ENCODE measurements at places on chromosomes 12 and 14.

DNA sequence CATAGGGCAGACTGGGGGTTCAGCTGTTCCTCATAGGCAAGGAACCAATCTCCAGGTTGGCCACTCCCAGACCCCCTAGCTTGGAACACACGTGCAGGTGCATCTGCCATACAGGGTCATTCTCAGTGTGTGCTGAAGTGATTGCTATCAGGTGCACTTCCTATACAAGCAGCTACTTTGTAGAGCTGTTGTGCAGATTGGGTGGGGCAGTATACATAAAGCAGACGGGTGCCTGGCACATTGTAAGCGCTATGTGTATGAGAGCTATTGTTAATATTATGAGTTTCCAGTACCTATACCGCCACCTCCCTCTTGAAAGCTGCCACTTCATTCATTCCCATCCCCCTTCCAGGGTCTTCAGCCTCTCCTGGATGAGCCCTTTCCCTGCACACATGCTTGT lies 17.3 kb downstream of the IRF2BPL start:
- no peak for DNase-seq

- DNase-seq = peak; percentile 28
These were observed 93.7 kb upstream of the PTPRR start for GRCh38 chr12:71014180-71014785.

- no peak for DNase-seq
These were observed 707.5 kb upstream of the TMEM132C start for GRCh38 chr12:127559349-127560040.

GRCh38 chr12:117874842-117875434 lies 93.9 kb downstream of the KSR2 start:
- peak; percentile 58 for DNase-seq

DNA sequence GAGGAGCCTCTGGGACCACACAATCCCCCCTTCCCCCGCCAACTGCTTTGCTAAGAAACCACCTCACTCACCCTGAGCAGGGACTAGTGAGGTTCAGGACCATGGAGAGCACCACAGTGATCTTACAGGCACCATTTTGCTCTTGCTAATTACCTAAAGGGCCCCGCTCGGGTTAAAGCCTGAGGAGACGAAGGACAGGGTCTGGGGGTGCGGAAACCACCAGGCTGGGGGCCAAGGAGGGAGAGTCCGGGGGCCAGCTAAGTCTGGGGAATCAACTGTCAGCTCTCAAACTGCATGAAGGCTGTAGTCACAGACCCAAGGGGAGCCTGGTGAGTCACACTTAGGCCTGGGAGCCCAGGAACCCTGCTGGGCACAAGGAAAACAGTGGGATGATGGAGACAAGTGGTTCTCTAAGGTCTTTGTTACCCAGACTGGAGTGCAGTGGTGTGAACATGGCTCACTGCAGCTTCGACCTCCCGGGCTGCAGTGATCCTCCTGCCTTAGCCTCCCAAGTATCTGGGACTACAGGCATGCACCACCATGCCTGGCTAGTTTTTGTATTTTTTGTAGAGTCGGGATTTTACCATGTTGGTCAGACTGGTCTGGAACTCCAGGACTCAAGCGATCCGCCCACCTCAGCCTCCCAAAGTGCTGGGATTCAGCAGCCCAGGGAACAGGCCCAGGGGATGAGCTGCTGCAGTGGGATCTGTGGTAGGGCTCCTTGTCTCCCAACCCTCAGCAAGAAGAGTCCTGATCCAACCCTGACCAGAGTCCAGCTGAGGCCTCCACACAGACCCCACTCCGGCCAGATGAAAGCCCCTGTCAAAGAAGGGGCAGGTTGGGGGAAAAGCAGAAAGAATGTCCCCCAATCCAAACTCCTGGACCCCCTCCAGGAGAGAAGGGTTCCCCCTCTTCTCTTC lies 98.8 kb downstream of the CALM1 start:
- peak; percentile 81 for DNase-seq

GRCh38 chr12:53651737-53652136 lies 24.1 kb downstream of the ATP5MC2 start:
- no peak for DNase-seq

DNA sequence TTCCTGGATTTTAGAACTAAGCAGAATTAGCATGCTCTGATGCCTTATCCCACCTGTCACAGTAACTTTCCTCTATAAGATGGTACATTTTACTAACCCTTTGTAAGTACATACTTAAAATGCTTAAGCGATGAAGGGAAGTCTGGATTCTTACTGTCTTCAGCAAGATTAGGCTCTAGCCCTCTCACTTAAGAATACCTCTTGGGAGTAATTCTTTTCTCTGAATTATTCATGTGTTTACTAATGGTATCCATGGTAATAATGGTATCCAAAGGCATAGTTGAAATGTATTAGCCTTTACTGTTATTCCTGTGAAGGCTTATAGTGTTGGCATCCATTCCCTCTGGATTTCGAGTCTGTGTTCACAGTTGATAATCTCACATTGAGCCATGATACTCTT lies 176.9 kb downstream of the MON2 start:
- DNase-seq = no peak

- no peak for DNase-seq
These were observed 46.0 kb upstream of the DYNC1H1 start for GRCh38 chr14:101918065-101918989.

GRCh38 chr12:73266206-73266605 lies 994.0 kb downstream of the TRHDE start:
- DNase-seq = no peak

- no peak for DNase-seq
These were observed 2.0 kb upstream of the AP1G2 start for GRCh38 chr14:23569443-23570151.

- DNase-seq = no peak
These were observed 55.8 kb downstream of the RAD51B start for GRCh38 chr14:67875175-67876006.

DNA sequence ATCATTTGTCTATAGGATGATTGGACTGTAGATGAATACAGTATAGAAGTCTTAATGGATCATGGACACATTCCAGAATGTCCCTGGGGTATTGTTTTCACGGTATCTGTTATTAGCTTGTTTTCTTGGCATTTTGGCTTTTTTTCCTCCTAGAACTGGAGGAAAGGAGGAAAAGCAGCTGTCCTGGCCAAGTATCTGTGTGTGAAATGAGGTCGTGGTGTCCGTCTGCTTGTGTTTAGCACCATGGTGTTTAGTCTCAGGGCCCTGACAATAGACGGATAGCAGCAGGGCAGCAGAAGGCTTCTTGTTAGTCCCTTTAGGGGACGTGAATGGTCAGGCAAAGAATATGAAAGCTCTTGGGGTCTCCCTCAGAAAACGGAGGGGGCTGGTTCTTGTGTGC lies 21.2 kb downstream of the FGF6 start:
- DNase-seq = no peak

DNA sequence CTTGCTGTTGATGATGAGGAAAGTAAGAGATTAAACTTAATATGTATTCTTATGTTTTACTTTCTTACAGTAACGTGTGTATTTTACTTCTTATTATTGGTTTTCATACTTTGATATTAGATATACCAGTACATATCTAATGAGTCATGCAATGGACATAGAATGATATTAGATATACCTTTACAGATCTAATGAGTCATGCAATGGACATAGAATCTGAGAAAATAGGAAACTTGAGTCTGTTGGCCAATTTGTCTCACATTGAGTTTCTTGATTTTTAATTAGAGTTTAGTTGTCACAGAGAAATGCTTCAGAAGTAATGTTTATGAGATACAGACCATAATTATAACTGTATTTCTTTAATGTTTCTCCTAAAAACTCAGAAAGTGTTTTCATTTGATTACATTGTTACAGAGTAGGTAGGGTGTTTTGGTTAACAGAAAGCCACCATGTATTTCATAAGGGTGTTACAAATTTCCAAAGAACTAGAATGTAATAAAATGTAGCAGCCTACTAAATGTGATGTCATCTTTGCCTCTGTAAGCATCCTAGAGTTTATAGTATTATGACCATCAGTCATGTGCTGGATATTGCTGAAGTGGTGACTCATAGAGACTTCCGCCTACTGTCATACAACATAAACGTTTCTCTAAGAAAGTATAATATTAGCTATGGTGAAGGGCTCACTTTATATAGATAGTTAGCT lies 3.0 kb downstream of the GAS2L3 start:
- DNase-seq = no peak

Measured in renal cortex interstitium (tissue), 15 donors.